Immature natural killer cell (primary cell): ENCODE measurements at places on chromosomes 5 and 9. TPM values are rescaled to one million over a fixed set of nuclear protein-coding genes. Genes with fewer than 3 reads are reported as not detected.

DNA sequence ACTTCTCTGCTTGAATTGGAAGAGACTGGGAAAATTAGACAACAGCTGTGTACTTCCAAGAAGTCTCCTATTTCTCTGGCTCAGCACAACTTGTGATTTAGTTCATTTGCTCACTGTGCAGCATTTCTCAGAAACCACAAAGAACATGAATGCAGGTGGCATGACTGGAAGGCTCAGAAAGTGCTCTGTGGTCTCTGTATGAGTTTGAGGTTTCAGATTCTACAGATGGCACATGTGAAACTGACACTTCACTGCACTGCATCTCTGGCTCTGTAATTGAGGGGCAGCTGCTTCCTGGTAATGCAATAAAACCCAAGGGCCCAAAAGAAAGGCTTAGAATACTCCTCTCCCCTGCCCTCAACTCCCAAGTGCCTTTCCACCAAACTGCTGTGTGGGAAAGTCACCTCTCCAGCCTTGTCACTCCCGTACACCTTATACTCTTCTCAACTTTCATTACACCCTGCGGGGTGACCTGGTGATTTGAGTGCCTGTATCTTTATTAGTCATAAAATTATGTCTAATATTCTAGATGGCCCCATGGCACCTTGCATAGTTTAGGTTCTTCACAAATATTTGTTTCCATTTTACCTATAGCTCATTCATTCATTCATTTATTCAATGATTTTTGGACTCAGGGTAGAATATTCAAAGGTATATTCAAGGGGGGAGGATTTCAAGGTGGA is 82.5 kb downstream of the ESM1 start:
- H3K27ac ChIP-seq, result no peak overlapping the region
- H3K27me3 ChIP-seq, result peaks cover 8% of the 10 kb centered on the region
- H3K36me3 ChIP-seq, result no peaks in the 10 kb centered on the region
- H3K4me1 ChIP-seq, result peaks cover 5% of the 10 kb centered on the region
- H3K4me3 ChIP-seq, result peak overlapping the region; percentile 56
- DNase-seq, result peak; percentile 65

GRCh38 chr5:33841891-33842290 is 49.9 kb downstream of the ADAMTS12 start:
- no peak overlapping the region for H3K27ac ChIP-seq
- peaks cover 19% of the 10 kb centered on the region for H3K4me1 ChIP-seq
- H3K4me3 ChIP-seq, result no peak overlapping the region
- DNase-seq, result no peak

GRCh38 chr9:12916042-12916441 is 141.2 kb downstream of the LURAP1L start:
- H3K4me1 ChIP-seq, result no peaks in the 10 kb centered on the region
- H3K27ac ChIP-seq, result no peak overlapping the region
- H3K27me3 ChIP-seq, result peaks cover 2% of the 10 kb centered on the region
- no peaks in the 10 kb centered on the region for H3K36me3 ChIP-seq

GRCh38 chr5:120848883-120849282 is 384.8 kb downstream of the PRR16 start:
- H3K4me1 ChIP-seq, result no peaks in the 10 kb centered on the region
- H3K27me3 ChIP-seq, result no peaks in the 10 kb centered on the region
- peaks cover 3% of the 10 kb centered on the region for H3K36me3 ChIP-seq
- H3K27ac ChIP-seq, result no peak overlapping the region
- H3K4me3 ChIP-seq, result no peak overlapping the region
- DNase-seq, result no peak

- no peak overlapping the region for H3K4me3 ChIP-seq
- H3K27me3 ChIP-seq, result peaks cover 3% of the 10 kb centered on the region
- no peaks in the 10 kb centered on the region for H3K4me1 ChIP-seq
- no peak overlapping the region for H3K27ac ChIP-seq
These were observed 245.6 kb upstream of the RAI14 start for GRCh38 chr5:34410411-34411139.

DNA sequence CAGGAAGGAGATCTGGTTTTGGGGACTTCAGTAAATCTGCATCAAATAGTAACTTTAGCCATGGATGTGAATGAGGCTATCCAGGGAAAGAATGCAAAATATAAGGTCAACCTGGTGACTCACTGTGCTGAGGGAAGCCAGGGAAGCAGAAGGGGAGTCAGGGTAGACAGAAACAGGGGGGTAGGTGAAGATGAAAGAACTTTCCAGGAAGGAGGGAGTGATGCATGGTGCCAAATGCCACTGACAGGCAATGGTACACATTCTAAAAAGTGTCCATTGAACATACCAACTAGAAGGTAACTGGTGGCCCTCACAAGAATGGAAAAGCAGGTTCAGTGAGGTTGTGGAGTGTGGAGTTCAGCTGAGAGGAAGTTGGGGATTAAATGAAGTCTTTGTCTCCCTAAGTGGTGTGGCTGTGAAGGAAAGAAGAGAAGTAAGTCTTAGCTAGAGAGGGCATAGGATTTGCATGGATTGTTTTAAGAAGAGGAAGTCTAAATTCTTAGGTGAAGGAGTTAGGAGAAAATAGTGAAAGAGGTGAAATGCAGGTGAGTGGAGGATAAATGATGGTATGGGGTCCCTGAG is 35.5 kb downstream of the PALM2AKAP2 start:
- no peak overlapping the region for H3K27ac ChIP-seq
- DNase-seq, result no peak
- no peak overlapping the region for H3K4me3 ChIP-seq
- H3K36me3 ChIP-seq, result no peaks in the 10 kb centered on the region

- peak overlapping the region; percentile 56 for H3K4me3 ChIP-seq
- H3K36me3 ChIP-seq, result no peaks in the 10 kb centered on the region
- no peaks in the 10 kb centered on the region for H3K27me3 ChIP-seq
- H3K27ac ChIP-seq, result peak overlapping the region; percentile 53
These were observed 7.9 kb downstream of the IGIP start for GRCh38 chr5:140133514-140134167.

DNA sequence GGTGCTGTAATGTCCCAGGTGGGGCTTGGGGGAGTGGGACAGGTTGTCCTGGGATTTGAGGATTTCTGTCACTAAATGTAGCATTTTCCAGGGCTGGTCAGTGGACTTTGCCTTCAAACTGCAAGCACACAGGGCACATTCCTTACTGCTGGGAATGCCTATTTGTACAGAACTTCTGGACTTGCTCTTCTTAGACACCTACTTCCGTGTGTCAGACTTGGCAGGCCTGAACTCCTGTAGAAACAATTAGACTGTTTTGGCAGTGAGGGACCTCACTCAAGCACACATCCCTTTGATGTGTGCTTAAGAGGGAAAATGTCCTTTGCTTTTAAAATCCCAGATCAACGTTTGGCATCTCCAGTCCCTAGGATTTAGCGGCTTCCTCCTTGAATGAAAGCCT is 192.2 kb downstream of the PAPPA start:
- H3K4me3 ChIP-seq, result no peak overlapping the region
- H3K36me3 ChIP-seq, result no peaks in the 10 kb centered on the region
- H3K27ac ChIP-seq, result no peak overlapping the region
- DNase-seq, result no peak
- H3K4me1 ChIP-seq, result no peaks in the 10 kb centered on the region
- no peaks in the 10 kb centered on the region for H3K27me3 ChIP-seq

DNA sequence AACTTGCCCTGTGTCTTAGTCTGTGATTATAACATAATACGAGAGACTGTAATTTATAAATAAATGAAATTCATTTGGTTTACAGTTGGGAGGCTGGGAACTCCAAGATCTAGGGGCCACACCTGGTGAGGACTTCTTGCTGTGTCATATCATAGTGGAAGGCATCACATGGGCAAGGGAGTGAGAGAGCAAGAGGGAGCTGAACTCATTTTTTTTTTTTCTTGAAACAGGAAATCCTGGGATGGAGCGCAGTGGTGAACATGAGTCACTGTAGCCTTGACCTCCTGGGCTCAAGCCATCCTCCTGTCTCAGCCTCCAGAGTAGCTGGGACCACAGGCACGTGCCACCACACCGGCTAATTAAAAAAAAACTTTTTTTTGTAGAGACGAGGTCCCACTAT is 7.2 kb downstream of the MLANA start:
- no peak overlapping the region for H3K27ac ChIP-seq
- DNase-seq, result no peak
- H3K27me3 ChIP-seq, result no peaks in the 10 kb centered on the region

DNA sequence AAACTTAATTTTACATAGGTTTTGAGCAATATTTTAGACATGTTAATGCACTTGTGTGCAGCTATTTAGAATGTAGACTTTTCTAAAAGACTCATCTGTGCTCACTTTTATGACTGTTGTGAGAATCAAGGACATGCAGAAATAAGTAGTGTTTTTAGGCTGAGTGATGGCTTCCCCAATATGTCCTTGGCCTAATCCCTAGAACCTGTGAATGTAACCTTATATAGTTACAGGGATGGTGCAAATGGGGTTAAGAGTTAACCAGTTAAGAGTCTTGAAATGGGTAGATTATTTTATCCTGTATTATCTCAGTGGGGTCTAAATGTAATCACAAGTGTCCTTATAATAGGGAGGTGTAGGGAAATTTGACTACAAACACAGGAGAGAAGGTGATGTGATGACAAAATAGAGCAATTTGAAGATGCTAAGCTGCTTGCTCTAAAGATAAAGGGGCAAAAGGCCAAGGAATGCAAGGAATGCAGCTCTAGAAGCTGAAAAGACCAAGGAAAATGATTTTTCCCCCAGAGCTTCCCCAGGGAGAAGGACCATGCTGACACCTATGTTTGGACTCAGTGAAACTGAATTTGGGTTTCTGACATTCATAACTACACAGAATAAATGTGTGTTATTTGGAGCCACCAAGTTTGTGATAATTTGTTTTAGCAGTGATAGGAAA is 298.0 kb upstream of the PAPPA start:
- DNase-seq, result no peak
- no peaks in the 10 kb centered on the region for H3K4me1 ChIP-seq
- H3K4me3 ChIP-seq, result no peak overlapping the region
- no peaks in the 10 kb centered on the region for H3K36me3 ChIP-seq
- H3K27me3 ChIP-seq, result peaks cover 1% of the 10 kb centered on the region

- peaks cover 2% of the 10 kb centered on the region for H3K27me3 ChIP-seq
- H3K4me3 ChIP-seq, result no peak overlapping the region
- peaks cover 8% of the 10 kb centered on the region for H3K36me3 ChIP-seq
- H3K27ac ChIP-seq, result no peak overlapping the region
- no peak for DNase-seq
These were observed 3.7 kb downstream of the HABP4 start for GRCh38 chr9:96453625-96454024.

DNA sequence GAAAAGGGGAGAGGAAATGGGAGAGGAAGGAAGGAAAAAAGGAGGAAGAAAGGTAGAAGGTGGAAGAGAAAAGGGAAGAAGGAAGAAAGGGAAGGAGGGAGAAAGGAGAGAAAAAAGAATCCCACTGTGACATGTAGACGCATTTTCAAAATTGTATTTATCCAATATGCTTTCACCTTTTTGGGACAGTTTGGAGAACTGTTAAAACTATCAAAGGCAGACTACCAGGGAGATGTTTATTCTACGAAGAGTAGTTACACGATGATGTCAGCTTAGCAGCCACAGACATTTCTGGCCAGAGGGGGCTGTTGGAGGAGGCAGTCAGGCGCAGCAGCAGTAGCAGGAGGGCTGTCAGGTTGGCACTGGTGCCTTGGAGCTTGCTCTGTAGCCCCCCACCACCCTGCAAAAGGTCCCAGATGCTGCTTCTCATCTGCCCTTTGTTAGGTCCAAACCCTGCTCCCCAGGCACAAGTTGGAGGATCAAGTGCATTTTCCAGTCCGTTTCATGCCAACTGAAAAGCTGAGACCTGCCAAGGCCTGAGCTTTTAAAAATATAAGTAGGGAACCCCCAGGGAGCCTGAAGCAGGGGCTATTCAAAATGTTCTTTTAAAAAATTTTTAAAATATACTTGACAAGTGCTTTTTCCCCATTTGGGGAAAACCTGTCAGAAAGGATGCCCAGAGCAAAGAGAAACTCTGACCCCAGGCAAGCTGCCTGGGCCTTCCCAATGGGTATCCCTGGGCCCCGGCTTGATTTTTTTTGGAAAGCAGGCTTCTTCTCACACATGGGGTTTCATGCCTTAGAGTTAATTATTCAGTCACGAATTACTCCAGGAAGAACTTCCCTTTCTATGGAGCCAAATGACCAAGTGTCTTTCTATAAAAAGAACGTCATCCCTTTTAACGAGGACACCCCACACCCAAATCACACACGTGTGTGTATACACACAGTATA is 203.3 kb downstream of the SLIT3 start:
- no peak overlapping the region for H3K27ac ChIP-seq
- no peaks in the 10 kb centered on the region for H3K4me1 ChIP-seq
- H3K4me3 ChIP-seq, result no peak overlapping the region
- H3K36me3 ChIP-seq, result no peaks in the 10 kb centered on the region
- DNase-seq, result no peak

DNA sequence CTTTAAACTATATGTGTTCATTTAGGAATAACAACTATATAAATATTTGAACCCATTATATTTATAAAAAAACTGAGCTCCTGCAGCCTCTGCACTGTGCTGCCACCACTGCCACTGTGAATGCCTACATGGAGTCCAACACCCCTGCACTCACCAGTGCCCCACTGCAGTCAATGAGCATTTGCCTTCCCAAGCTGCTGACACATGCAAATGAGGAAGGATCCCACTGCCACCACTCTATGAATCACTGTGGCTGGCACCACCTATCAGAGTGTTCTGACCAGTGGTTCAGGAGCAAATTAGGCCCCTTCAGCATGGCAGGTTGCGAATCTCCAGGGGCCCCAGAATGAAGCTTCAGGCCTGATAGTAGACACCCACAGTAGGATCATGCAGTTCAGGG is 9.1 kb downstream of the IFNA5 start:
- no peak for DNase-seq
- peaks cover 7% of the 10 kb centered on the region for H3K27me3 ChIP-seq
- H3K36me3 ChIP-seq, result no peaks in the 10 kb centered on the region
- no peak overlapping the region for H3K27ac ChIP-seq
- H3K4me1 ChIP-seq, result peaks cover 9% of the 10 kb centered on the region

DNA sequence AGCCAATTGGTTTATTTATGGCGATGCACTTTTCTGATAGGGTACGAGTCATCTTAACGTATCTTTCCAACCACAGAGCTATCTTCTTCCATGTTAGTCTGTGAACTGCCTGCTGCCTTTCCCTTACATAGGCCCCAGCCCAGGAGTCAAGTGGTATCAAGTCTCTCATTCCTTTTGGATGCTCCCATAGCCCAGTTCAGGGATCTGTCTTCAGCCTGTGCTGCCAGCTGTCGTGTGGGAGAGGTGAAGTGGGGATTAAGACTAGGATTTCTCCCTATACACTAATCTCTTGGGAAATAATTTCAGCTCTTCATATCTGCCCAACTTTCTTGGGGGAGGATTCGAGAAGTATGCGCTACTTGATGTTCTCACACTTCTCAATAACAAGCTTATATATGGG is 475.7 kb downstream of the EBF1 start:
- H3K36me3 ChIP-seq, result no peaks in the 10 kb centered on the region
- no peak overlapping the region for H3K4me3 ChIP-seq
- no peak for DNase-seq
- H3K27ac ChIP-seq, result no peak overlapping the region

GRCh38 chr9:122394265-122395125 is 23.7 kb downstream of the PTGS1 start:
- H3K36me3 ChIP-seq, result no peaks in the 10 kb centered on the region
- H3K27ac ChIP-seq, result no peak overlapping the region
- H3K27me3 ChIP-seq, result peaks cover 12% of the 10 kb centered on the region
- H3K4me1 ChIP-seq, result no peaks in the 10 kb centered on the region
- no peak for DNase-seq
- no peak overlapping the region for H3K4me3 ChIP-seq

Gene FNIP1
- polyA plus RNA-seq, result 11.3 TPM

Gene SNX18
- polyA plus RNA-seq, result 6.0 TPM

Gene FOXD4L3
- not detected for polyA plus RNA-seq

Gene PCDHA1
- polyA plus RNA-seq, result not detected

Gene IFNA13
- not detected for polyA plus RNA-seq

Gene IL11RA
- polyA plus RNA-seq, result 5.0 TPM

Gene INSL4
- not detected for polyA plus RNA-seq

Gene NFIB
- polyA plus RNA-seq, result not detected

Gene FOXI1
- polyA plus RNA-seq, result not detected
